ENCODE measurements at places on chromosomes 16 and 17.
A peak's percentile ranks its signal among the peaks of the same experiment; 100 is the strongest.

DNA sequence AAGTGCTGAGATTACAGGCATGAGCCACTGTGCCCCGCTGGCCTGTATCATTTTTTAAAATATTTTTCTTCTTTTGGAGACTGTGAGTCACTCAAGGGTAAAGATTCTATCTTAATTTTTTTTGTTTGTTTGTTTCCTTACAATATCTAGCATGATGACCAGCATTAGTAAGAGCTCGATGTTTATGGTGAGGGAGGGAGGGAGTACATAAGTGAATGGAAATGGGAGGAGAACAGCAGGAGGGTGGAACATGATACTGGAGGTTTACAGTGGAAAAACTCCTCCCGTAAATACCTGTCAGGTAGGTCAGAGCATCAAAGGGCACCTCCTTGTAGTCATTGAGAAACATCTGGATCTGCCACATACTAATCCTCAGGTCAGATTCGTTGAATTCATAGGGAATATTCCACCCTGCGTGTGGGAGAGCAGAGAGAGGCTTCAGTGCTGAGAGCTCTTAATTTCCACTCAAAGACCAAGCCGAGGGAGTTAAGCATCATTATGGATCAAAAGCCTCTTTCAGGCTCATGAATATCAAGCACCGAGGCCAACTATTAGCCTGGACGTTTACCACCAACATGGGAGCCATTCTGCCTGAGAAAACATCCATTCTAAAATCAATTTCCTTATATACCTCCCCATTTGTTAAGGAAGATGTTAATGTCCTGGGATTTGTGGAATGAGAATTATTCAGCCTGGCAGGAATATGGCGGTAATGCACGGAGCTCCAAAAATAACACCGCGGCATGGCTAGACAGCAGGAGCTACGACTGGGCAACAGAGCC, 51.8 kb downstream of the LYRM1 start:
- no peak for DNase-seq

GRCh38 chr16:4687946-4688673, 5.3 kb upstream of the NUDT16L1 start:
- DNase-seq, result no peak

- DNase-seq, result no peak
Observed at GRCh38 chr17:2580661-2581060, 12.8 kb upstream of the PAFAH1B1 start.

DNA sequence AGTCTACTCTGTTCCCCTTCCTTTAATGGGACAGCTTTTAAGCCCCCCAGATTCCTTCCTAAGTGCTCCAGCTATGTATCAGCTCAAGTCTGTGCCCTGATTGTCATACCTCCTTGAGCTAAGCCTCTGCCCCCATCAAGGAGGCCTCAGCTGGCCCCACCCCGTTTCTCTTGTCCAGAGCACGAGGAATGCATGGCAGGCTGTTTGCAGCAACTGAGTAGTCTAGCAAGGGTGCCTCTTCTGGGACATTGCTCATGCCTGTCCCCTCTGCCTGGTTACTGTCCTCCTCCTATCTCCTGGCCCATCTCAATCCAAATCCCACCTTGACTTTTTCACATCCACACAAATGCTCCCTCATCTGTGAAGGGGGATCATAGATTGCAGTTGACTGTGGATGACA, 27.8 kb upstream of the TMEM220 start:
- no peak for DNase-seq

GRCh38 chr16:2817340-2818271, 569 bp downstream of the PRSS21 start:
- DNase-seq, result no peak

DNA sequence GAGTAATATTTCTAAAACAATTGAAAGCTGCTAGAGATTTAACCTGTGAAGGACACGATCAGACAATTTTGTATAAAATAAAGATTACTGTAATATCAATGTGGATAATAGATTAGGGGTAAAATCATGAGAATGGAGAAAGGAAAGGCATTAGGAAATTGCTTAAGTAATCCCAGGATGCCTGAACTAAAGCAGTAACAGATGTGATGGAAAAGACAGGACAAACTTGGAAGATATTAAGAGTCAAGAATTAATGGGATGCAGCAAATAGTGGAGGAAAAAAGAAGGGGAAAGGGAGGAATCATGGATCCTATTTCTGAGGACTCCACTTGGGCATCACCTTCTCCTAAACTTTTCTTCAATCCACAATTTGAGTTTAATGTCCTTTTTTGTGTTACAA, 437.1 kb upstream of the PMFBP1 start:
- DNase-seq, result no peak

GRCh38 chr17:64145375-64145750, 15.4 kb upstream of the ERN1 start:
- DNase-seq, result no peak

DNA sequence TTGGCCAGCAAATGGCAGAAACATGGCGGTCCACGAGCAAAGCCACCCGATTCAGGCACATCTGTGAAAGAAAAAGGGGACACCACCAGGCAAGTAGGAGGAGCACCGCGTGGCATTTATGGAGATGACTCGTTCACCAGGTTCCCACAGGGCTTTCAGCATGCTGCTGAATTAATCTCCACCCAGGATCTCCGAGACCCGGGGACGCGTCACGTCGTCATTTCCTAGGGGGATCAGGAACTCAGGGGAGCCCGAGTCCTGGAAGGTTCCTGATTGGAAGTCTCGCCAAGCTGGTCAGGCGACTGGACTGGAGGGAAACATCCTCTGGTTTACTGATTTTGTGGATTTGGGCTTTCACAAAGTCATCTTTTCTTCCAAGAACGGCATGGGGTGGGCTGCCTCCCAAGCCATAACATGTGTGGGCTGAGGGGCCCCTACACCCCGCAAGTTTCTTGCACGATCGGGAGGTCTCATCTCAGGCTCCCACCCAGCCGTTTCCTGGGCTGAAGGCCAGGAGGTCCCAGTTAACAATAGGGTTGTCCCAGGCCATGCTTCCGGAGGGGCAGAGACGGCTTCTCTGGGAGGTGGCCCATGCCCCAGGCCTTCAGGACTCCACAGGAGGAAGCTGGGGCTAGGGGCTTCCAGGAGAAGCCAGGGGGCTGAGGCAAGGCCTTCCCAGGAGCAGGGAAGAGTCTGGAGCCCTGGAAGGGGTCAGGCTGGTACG, 645 bp downstream of the DNAH17 start:
- DNase-seq, result no peak

- DNase-seq, result no peak
Observed at GRCh38 chr16:86033016-86033474, 134.1 kb downstream of the IRF8 start.

- no peak for DNase-seq
Observed at GRCh38 chr17:77679589-77679988, 278.9 kb upstream of the TNRC6C start.

GRCh38 chr17:57707892-57708291, 37.2 kb downstream of the CCDC182 start:
- no peak for DNase-seq

GRCh38 chr17:63525190-63525946, 2.2 kb downstream of the KCNH6 start:
- DNase-seq, result no peak

DNA sequence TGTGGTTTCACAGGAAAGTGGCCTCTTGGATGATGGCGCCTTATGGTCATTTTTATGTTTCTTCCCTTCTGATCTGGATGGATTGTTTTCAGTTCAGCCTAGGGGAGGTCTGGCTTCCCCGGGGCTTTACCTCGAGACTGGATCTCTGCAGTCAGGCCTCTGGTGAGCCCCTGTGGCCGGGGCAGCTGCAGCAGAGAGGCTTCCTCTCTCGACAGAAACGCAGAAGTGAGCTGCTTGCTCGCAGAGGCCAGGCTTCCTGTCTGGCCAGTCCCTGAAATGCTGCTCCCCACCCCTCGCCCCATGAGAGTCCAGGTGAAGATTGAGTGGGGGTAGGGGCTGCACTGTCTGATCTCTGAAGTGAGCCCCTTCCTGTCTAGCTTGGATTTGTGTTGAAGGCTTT, 44.0 kb downstream of the PLCG2 start:
- DNase-seq, result no peak

- no peak for DNase-seq
Observed at GRCh38 chr17:42543190-42544079, 7.4 kb downstream of the NAGLU start.

GRCh38 chr17:57138956-57139576, 54.0 kb downstream of the AKAP1 start:
- no peak for DNase-seq

- no peak for DNase-seq
Observed at GRCh38 chr16:16096121-16096857, 127.0 kb downstream of the ABCC6 start.

DNA sequence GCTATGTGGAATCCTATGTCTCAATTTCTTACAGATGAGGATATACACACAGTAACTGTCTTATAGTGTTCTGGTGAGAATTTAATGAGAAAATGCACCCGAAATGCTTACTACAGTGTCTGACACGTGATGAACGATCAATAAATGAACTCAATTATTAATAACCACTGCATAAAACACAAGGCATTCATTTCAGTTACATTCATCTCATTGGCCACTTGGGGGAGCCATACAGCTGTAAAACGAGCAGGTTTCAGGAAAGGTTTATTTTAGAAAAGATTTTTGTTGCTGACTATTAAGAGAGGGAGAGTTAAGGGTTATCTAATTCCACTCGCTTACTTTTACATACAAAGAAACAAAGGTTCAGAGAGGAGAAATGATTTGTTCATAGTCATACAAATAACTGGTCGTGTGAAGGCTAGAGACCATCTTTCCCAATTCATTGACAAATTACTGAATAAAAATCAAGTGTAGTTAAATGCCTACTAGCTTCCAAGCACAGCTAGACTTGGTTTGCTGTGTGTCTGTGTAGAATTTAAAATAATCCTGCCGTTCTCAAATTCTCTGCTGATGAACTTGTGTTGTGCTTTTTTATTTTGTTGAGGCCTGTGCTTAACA, 160.1 kb downstream of the MAP2K4 start:
- peak; percentile 15 for DNase-seq

DNA sequence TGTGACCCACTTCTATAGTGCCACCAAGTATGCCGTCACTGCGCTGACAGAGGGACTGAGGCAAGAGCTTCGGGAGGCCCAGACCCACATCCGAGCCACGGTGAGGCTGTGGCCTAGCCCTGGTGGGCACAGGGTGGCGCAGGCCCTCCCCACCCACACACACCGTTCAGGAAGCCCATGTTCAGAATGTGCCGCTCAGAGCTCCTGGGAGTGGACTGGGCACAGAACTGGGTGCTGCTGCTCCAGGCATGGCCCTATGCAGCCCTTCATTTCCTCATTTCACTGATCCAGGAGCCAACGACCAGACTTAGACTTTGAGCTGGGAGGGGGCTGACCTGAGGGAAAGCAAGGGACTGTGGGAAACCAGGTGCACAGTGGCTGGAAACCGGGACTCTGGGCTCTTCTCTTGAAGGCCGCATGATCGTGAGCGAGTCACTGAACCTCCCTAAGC, 2.4 kb upstream of the MRM1 start:
- DNase-seq, result no peak

DNA sequence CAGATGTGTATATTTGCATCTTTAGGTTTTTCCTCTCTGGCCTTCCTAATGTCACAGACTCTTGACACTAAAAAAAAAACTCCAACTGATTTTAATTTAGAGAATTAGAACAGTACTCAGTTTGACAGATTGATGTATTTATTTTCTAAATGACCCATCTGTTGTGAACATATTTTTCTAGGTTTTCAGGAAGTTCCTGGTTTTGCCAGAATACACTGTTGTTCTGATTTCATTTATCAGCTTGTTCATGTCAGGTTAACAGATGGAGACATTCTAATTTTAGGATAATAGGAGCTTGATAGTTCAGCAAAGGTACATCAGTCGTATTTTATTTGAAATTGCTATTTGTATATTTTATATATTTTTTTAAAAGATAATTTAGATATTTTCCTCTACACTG, 133.4 kb downstream of the TANC2 start:
- DNase-seq, result no peak

- no peak for DNase-seq
Observed at GRCh38 chr17:72025113-72025512, 95.7 kb upstream of the SOX9 start.

- no peak for DNase-seq
Observed at GRCh38 chr17:4440690-4441686, 7.2 kb downstream of the SPNS3 start.

- DNase-seq, result no peak
Observed at GRCh38 chr17:68835071-68835470, 120.1 kb downstream of the ABCA8 start.

- no peak for DNase-seq
Observed at GRCh38 chr17:19294443-19294842, 57.3 kb downstream of the EPN2 start.

GRCh38 chr16:81885976-81886586, 107.0 kb downstream of the PLCG2 start:
- no peak for DNase-seq

GRCh38 chr17:143785-144281, 6.5 kb downstream of the SCGB1C2 start:
- peak; percentile 82 for DNase-seq

- no peak for DNase-seq
Observed at GRCh38 chr16:86120201-86121192, 221.5 kb downstream of the IRF8 start.

DNA sequence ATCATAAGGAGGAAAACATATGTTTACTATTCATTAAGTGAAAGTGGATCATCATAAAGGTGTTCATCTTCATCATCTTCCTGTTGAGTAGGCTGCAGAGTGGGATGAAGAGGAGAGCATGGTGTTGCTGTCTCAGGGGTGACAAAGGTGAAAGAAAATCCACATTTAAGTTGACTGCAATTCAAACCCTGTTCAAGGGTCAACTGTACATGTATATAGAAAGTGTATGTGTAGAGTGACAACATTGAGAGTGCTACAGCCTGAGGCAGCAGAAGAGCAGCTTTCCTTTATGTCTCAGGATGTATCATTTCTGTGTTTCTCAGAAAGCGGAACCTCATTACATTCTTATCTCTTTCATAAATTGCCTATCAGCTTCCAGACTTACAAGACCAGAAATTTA, 17.2 kb downstream of the ORC6 start:
- no peak for DNase-seq

- DNase-seq, result no peak
Observed at GRCh38 chr17:72764632-72765041, 327.9 kb downstream of the SLC39A11 start.

GRCh38 chr16:48160575-48160974, 4.8 kb upstream of the ABCC12 start:
- DNase-seq, result no peak

DNA sequence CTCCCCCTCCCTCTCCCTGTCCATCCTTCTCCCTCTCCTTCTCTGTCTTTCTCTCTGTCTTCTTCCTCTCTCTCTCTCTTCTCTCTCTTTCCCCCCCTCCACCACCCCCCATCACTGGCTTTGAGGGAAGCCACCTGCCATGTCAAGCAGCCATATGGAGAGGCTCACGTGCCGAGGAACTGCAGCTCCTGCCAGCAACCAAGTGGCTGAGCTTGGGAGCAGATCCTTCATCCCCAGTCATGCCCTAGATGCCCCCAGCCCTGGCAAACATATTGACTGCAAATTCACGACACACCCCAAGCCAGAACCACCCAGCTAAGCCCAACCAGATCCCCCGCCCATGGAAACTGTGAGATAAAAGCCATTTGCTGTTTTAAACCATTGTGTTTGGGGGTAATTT, 40.9 kb upstream of the RBFOX3 start:
- no peak for DNase-seq

GRCh38 chr17:44069974-44070454, 521 bp upstream of the G6PC3 start:
- DNase-seq, result no peak

- DNase-seq, result no peak
Observed at GRCh38 chr16:81520151-81520470, 75.5 kb downstream of the CMIP start.

- no peak for DNase-seq
Observed at GRCh38 chr16:55325080-55325447, 1.1 kb downstream of the IRX6 start.
